ENCODE measurements at places on chromosomes 5 and 9.

DNA sequence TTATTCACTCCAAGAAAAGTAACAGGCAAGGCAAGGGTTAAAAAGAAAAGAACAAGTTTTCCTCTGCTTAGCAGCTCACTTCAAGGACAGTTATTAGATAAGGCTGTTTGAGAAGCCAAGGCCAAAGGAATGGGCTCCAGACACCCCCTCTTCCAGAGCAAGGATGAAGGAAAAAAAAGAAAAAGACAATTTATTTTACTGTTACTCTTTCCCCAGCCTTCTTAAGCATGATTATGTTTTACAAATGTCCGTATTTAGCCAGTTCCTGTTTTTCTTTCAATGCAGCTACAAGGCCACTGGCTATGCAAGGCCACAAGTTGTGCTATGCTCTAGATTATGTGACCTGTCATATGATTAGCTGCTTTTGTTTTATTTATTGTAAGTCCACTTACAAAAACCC lies 106.5 kb upstream of the SIMC1 start:
- DNase-seq, result no peak

DNA sequence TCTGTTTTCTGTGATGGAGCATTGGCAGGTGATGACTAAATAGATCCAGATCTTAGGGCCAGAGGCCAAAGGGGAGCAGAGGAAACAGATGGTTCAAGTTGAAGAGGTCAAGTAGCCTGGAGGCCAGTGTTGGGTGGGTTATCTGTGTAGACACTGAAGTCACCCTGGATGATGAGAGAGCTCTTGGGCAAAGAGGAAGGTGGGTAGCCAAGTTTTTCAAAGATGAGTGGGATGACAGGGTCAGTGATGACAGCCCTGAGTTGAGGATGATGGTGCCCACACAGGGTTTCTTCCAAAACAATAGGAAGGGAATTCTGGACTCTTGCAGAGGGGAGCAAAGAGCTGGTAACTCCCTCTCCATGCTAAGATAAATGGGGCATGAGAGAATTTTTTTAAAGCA lies 76.6 kb downstream of the CD180 start:
- DNase-seq, result no peak

DNA sequence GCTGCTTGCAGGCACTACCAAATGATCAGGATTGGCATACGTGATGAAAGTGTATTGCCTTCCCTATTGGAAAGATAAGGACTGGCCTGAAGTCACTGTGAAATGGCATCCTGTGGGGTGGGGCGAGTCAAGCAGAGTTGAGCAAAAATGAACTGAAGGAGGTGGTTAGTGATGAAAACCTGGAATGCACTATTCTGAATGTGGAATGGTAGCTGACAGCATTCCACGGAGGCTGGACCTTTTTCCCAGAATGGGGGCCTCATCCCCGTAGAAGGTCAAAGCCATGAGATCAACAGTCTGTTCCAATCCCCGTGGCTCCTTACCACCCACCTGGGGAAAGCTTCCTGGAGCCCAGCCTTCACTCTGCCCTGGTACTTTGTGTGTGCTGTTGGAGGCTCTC lies 37.7 kb downstream of the ASS1 start:
- no peak for DNase-seq

GRCh38 chr9:76137931-76138330 lies 247.5 kb downstream of the PCSK5 start:
- DNase-seq, result no peak

- DNase-seq, result no peak
Measured at GRCh38 chr9:133974631-133975341, 17.3 kb downstream of the VAV2 start.

DNA sequence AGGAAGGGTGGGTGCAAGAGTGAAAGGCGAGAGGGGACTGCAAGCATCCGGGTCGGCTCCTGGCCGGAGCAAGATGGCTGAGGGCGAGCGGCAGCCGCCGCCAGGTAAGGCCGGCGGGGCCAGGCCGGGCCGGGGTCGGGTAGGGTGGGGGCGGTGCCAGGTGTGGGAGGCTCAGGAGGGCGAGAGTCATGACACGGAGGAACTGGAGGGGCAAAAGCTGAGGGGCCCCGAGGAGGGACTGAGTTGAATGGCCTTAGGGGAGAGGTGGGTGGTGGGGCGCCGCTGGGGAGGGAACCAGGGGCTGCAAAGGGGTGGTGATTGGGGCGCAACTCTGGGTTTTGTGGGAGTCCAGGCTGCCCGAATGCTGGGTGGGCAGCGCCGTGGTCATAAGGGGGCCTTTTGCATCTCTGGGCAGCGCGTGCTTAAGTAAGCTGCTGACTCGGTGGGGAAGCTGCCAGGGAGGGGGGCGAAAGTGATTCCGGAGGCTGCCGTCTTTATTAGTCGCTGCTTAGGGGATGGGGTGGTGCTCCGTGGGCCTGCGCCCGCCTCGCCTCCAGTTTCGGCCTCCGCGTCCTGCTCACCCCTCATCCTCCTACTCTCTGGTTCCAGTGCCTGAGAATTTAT lies 425 bp downstream of the PTPA start:
- peak; percentile 7 for DNase-seq

DNA sequence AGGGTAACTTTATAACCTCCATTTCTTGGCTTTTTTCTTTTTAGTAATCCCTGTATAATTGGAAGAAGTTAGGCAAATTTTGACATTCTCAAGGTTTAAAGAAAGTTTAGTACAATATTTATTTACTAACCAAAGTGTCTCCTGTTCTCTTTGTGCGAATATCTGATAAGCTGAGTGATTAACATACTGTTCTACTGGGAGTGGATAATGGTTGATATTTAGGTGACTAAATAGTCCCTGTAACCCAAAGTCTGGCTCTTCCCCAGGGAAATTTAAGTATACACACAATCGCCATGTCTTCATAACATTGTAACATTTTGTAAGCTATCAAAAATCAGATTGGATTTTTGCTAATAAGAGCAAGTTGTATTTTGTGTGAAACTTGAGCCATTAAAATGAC lies 40.0 kb downstream of the CCNH start:
- DNase-seq, result no peak

GRCh38 chr5:158223054-158223600 lies 364.2 kb upstream of the CLINT1 start:
- DNase-seq, result no peak

DNA sequence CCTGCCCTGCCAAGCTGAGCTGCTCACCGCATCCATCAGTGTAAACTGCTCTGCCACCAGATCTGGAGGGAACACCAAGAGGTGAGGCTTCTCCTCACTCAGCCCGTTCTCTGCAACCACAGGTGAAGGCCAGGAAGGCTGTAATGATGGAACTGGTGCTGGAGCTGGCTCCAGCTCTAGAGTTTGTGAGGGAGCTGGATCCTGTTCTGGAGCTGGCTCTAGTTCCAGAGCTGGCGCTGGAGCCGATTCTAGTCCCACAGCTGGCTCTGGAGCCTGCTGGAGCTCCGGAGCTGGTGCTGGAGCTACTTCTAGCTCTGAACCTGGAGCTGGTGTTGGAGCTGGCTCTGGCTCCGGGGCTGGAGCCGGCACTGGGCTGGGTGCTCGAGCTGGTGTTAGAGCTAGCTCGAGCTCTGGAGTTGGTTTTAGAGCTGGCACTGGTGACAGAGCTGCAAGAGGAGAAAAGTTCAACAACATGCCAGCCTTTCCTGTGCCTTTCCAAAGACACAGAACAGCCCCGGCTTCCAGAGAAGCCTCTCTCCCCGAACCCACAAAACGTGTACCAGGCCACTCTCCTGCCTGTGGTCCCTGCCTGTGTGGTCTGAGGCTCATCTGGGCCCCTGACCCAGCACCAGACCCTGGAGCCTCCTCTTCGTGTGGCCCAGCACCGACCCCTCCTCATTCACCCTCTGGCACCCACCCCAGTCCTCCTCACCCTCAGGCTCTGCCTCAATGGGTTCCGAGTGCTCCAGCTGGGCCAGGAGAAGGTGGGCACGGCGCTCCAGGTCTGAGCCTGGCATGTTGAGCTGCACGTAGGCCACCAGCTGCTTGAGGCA lies 12.9 kb downstream of the RALGDS start:
- DNase-seq, result no peak

GRCh38 chr9:74771672-74772071 lies 116.0 kb downstream of the TRPM6 start:
- no peak for DNase-seq

DNA sequence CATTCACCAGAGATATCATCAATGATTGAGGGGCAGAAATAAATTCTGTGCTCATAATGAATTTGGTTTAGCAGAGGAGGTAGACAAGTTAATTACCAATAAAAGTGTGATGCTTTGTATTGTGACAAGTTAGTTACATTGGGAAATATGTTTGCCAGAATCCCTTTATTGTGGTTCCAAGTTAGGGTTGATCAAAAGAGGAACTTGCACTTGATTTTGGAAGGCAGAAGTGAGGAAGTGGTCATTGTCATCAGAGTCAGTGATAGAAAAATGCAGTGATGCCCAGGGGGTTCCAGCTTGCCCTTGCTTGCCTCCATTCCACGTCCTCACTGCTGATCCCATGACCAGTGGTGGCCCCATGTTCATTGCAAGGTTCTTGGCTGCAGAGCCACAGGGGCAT lies 69.7 kb downstream of the SVEP1 start:
- DNase-seq, result no peak

- no peak for DNase-seq
Measured at GRCh38 chr9:88071331-88071730, 66.9 kb downstream of the SPATA31C2 start.

DNA sequence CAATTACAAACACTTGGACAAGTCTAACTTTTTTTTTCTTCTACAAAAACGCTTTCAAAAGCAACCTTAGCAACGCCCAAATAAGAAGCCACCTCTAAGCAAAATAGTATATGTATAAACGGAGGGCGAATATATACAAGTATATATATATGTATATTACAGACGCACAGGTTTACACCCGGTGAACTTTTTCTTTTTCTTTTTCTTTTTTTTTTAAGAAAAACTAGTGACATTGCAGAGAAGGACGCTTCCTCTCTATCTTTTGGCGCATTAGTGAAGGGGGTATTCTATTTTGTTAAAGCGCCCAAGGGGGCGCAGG lies 200 bp downstream of the NPR3 start:
- DNase-seq, result no peak

DNA sequence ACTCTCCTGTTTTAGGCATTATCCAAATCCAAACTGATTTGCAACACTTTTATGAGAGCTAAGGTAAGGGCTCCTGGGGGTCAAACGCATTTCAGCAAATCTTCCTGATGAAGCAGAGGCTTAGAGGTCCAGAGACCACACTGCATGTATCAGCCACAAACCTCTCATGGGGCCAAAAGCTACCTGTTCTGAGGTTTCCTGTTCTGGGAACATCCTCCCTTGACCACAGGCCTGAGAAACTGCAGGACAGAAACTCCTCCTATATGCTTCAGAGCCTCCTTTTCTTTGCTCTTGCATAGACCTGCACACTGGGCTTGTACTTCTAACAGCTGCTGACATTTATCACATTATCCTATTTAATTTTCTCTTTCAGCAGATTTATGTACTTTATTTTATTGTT lies 92.6 kb downstream of the OR2K2 start:
- no peak for DNase-seq

DNA sequence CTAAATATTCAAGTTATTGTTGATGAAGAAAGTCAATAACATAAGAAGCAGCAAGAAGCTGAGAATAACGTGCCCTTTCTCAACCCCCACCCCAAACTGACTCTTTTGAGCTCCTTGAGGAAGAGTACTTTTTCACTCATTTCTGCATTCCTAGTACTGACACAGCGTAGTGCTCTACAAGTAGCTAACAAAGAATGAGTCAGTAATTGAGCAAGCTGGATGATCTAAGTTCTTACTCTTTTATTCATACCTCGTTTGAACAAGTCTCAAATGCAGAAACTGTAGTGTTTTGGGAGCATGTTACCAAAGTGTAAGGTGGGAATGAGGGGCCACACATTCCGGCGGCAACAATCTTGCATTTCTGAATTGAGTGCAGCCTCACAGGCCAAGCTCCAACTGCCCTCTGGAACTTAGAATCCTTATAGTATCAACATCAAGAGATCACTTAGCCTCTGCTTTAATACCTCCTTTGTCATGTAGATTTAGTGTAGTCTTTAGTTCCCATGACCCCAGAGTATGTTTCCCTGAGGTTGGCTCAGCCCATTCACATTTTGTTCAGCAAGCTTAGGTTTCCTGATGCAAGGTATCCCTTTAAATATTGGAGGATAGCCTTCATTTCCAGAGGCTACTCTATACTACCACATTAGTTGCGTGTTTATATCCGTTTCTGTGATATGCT lies 152.0 kb downstream of the PRR16 start:
- no peak for DNase-seq

- no peak for DNase-seq
Measured at GRCh38 chr5:171542525-171543140, 123.2 kb downstream of the FGF18 start.

- no peak for DNase-seq
Measured at GRCh38 chr9:136367296-136368145, 4.0 kb upstream of the DNLZ start.

DNA sequence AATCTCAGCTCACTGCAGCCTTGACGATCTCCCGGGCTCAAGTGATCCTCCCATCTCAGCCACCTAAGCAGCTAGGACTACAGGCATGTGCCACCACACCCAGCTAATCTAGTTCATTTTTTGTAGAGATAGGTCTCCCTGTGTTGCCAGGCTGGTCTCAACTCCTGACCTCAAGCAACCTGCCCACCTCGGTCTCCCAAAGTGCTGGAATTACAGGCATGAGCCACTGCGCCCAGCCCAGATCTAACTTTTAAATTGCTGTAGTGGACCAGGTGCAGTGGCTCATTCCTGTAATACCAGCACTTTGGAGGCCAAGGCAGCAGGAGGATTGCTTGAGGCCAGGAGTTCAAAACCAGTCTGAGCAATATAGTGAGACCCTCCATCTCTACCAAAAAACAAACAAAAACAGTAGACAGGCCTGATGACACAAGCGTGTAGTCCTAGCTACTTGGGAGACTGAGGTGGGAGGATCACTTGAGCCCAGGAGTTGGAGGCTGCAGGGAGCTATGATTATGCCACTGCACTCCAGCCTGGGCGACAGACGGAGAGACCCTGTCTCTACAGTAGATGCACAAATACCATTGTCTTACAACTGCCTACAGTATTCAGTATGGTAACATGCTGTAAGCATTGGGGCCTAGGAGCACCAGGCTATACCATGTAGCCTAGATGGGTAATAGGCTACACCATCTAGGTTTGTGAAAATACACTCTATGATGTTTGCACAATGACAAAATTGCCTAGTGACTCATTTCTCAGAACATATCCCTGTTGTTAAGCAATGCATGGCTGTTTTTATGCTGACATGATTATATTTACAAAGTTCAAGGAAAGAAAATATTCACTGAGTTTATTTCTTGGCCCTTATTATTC lies 1.5 kb upstream of the SIT1 start:
- DNase-seq, result no peak

- DNase-seq, result no peak
Measured at GRCh38 chr9:114720086-114720676, 38.2 kb upstream of the TEX48 start.

GRCh38 chr5:115549154-115549553 lies 4.6 kb upstream of the FEM1C start:
- DNase-seq, result no peak

GRCh38 chr9:13113751-13114150 lies 165.7 kb downstream of the MPDZ start:
- DNase-seq, result no peak

DNA sequence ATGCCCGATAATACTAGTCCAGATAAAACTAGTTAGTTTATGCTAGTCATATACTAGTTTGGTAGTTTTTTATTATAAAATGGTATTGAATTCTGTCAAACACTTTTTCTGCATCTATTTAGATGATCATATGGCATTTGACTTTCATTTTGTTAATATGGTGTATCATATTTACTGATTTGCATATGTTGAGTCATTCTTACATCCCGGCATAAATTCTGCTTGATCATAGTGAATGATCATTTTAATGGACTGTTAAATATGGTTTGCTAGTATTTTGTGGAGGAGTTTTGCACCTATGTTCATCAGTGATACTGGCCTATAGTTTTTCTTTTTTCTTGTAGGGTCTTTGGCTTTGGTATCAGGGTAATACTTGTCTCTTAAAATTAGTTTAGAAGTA lies 365.6 kb downstream of the TAF11L14 start:
- DNase-seq, result no peak

Measured in CD4-positive, alpha-beta T cell (primary cell).